ENCODE measurements at places on chromosomes 11 and 22.

DNA sequence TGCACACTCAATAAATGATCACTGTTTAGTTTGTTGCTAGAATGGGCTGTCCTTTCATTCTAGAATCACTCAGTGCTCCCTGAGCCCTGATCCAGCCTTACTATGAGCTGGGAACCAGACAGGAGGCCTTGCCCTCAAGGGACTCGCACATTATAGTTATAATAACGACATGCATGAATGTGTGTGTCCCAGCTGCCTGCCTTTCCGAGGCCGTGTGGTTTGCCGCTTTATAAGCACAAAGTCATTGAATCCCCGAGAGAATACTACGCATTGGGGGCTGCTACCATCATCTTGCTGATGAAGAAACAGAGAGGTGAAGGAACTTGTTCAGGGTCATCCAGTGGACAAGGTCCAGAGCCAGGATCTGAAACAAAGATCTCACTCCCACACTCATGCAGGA is 75.7 kb downstream of the NFAM1 start:
- no peak for DNase-seq

- peak; percentile 72 for DNase-seq
Observed at GRCh38 chr22:21712751-21713427, 22.7 kb downstream of the YPEL1 start.

DNA sequence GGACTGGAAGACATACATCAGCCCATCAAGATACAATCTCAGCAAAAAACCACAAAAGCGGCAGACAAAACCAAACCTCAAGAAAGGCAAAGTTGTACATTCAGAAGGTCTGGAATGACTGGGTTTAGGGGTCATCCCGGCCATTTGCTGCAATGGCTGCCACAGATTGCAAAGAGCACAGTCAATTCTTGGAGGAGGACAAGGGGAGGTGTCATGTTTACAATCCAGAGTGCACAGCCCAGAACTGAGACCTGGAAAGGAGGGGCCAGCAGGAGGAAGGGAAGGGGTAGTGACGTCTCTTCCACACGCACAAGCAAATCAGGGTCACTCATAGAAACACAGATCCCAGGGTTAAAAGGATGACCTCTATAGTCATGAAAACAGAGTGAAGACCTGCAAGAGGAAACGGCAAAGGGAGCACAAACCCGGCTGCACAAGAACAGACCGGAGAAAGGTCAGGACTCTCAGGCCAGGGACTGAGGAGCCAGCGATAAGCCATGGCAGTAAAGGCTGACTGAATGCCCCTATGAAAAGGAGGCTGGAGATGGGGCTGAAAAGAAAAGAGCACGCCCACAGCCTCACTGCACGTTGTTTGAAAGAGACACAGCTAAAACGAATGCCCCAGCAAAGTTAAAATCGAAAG is 18.2 kb upstream of the MUC5AC start:
- DNase-seq: no peak

GRCh38 chr11:6473451-6474412 is at the start of gene TRIM3:
Gene TRIM3, minus strand, starts transcription at chr11:6473941. Its CDS starts 8,246 bp downstream, at chr11:6465695.
- no peak for DNase-seq

DNA sequence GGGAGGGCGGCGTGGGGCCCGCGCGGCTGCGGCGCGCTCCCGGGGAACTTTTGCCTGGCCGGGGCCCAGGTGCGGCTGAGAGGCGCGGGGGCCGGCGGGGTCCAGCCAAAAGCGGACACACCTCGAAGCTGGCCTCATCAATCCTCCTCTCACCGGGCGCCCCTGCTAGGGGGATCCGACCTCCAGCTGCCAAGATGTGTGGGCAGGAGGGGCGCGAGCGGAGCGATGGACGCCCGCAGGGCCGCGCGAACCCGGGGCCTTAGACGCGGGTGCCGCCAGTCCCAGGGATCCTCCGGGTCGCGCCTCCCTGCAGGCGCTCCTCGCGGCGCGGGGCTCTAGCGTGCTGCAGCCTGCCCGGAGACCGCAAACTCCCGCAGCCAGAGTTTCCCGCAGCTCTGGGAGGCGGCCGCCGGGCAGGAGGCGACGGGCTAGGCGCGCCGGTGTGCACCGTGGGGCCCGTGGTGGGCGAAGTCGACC is 785 bp downstream of the IGSF9B start:
- no peak for DNase-seq
